ENCODE measurements at places on chromosomes 7 and 10. TPM values are rescaled to one million over a fixed set of nuclear protein-coding genes. Genes with fewer than 3 reads are reported as not detected.

CYP17A1 gene
- not detected for total RNA-seq

SEPTIN7 gene
- total RNA-seq, result 256 TPM

SPDYE6 gene
- total RNA-seq, result not detected

FOXP2 gene
- not detected for total RNA-seq

IDE gene
- total RNA-seq, result 21.7 TPM

METTL2B gene
- total RNA-seq, result 27.3 TPM

FAM221A gene
- total RNA-seq, result 4.5 TPM

LRRN3 gene
- total RNA-seq, result 211 TPM

LIPJ gene
- total RNA-seq, result not detected

RASSF4 gene
- total RNA-seq, result 0.52 TPM

WEE2 gene
- not detected for total RNA-seq

BET1 gene
- 20.0 TPM for total RNA-seq

NRBF2 gene
- 21.3 TPM for total RNA-seq

SEMA3E gene
- total RNA-seq, result not detected

FAM25C gene
- not detected for total RNA-seq

MPP7 gene
- 20.2 TPM for total RNA-seq

STRIP2 gene
- total RNA-seq, result 12.1 TPM

ZC3HAV1L gene
- total RNA-seq, result 16.5 TPM

CALCR gene
- not detected for total RNA-seq

VTI1A gene
- 39.6 TPM for total RNA-seq

EMX2 gene
- not detected for total RNA-seq

AGAP9 gene
- total RNA-seq, result 4.0 TPM

CDHR3 gene
- total RNA-seq, result 3.7 TPM

KIF5B gene
- total RNA-seq, result 62.4 TPM

RBP4 gene
- not detected for total RNA-seq

ANKRD1 gene
- total RNA-seq, result not detected

SYT15B gene
- total RNA-seq, result 0.17 TPM

HYAL4 gene
- total RNA-seq, result 0.10 TPM

KCNH2 gene
- 0.27 TPM for total RNA-seq

PPP1R9A gene
- not detected for total RNA-seq

OR2A12 gene
- total RNA-seq, result not detected

TUBB8 gene
- 0.42 TPM for total RNA-seq

PDE6C gene
- not detected for total RNA-seq

MKX gene
- 0.04 TPM for total RNA-seq

HOGA1 gene
- total RNA-seq, result not detected

EPHB6 gene
- 29.1 TPM for total RNA-seq

TIMM23B gene
- total RNA-seq, result 27.0 TPM

ZNF488 gene
- 0.05 TPM for total RNA-seq

PRKAR2B gene
- 1.4 TPM for total RNA-seq

C7orf33 gene
- total RNA-seq, result not detected

BAIAP2L1 gene
- 0.42 TPM for total RNA-seq

SAMD9L gene
- total RNA-seq, result 145 TPM

ZMIZ1 gene
- total RNA-seq, result 31.5 TPM

COL26A1 gene
- total RNA-seq, result not detected

RELN gene
- total RNA-seq, result not detected

OR2F1 gene
- not detected for total RNA-seq

PRKG1 gene
- total RNA-seq, result not detected

All from activated CD4-positive, alpha-beta T cell treated with anti-CD3 and anti-CD28 coated beads, Interleukin-2, amount 10 ng/mL, durations not matched to agents 7 days and 5 days (primary cell).